ENCODE measurements at places on chromosomes 3 and 15. TPM values are rescaled to one million over a fixed set of nuclear protein-coding genes. Genes with fewer than 3 reads are reported as not detected.

The ANKRD34C gene
- not detected for total RNA-seq

The ITGB5 gene
- total RNA-seq = 17.3 TPM

The ATP2B2 gene
- total RNA-seq = not detected

- no peak overlapping the region for H3K4me3 ChIP-seq
- no peaks in the 10 kb centered on the region for H3K27me3 ChIP-seq
- H3K36me3 ChIP-seq = no peaks in the 10 kb centered on the region
- no peaks in the 10 kb centered on the region for H3K4me1 ChIP-seq
- no peak for DNase-seq
- no peak overlapping the region for H3K27ac ChIP-seq
Measured at GRCh38 chr3:88369337-88369736, 219.6 kb downstream of the C3orf38 start.

DNA sequence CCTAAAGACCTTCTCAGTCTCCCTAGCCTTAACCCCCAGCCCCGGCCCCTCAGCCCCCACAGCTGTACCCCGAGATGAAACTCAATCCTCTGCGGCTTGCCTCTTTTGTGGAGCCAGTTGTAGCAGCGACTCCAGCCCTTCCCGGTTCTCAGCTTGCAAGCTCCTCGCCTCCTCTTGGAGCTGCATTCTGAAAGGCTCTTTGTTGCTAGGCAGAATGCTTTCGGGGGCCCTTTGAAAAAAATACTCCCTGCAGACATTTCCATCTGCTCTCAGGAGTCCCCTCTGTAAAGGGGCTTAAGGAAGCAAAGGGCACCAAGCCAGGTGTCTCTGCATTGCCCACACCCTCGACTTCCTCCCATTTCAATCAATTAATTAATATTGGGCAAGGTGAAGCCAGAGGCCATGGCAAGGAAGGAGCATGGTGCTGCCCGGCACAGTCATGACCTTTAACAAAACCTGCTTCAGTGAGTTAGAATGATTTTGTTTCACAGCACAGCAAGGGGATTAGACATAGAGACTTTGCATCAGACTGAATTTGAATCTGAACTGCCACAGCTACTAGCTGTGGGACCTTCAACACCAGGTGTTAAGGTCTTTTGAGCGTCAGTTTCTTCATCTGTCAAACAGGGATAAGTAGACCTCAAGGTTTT is 65.5 kb downstream of the SRGAP3 start:
- H3K27ac ChIP-seq = no peak overlapping the region
- H3K4me1 ChIP-seq = no peaks in the 10 kb centered on the region
- no peak overlapping the region for H3K4me3 ChIP-seq
- peaks cover 52% of the 10 kb centered on the region for H3K27me3 ChIP-seq
- no peaks in the 10 kb centered on the region for H3K36me3 ChIP-seq
- no peak for DNase-seq

DNA sequence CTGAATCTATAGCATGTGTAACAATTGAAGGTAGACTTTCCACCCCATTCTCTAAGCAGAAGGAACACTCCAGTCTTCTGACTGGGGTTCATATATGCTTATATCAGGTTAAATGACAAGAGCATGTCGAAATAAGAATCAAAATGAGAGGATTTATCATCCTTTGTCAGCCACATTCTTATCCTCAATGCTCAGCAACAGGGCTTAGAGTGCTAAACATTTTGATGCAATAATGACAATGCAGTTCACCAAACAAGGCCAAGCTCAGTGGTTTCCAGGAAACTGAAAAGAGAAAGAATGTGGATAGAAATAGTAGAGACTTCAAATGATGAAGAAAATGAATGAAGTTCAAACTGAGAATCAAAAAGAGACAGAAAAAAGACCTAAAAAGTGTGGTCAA is 78.0 kb downstream of the FSIP1 start:
- no peak overlapping the region for H3K4me3 ChIP-seq
- H3K4me1 ChIP-seq = peaks cover 2% of the 10 kb centered on the region
- no peaks in the 10 kb centered on the region for H3K36me3 ChIP-seq
- no peaks in the 10 kb centered on the region for H3K27me3 ChIP-seq
- peak overlapping the region; percentile 66 for H3K27ac ChIP-seq

GRCh38 chr3:9710174-9710739 is 6.6 kb downstream of the CPNE9 start:
- no peaks in the 10 kb centered on the region for H3K36me3 ChIP-seq
- peaks cover 1% of the 10 kb centered on the region for H3K4me1 ChIP-seq
- H3K27ac ChIP-seq = no peak overlapping the region
- no peak overlapping the region for H3K4me3 ChIP-seq

DNA sequence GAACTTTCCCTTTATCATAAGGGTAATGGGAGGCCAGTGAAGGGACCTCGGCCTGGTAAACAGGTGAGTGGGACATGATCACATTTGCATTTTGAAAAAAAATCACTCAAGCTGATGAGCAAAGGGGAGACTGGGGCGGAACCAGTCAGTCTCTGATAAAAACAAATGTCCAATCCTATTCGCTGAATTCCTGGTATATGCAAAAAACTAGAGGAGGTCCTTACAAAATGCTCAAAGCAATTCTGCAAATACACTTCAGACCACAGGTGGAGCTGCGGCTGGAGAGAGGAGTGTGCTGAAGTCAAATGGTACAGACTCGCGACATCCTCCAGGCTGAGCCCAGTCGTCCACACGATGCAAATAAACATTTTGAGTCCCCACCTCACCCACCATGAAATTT is 166.7 kb downstream of the FOXP1 start:
- H3K27me3 ChIP-seq = no peaks in the 10 kb centered on the region
- no peak overlapping the region for H3K27ac ChIP-seq
- peak; percentile 74 for DNase-seq
